ENCODE measurements at places on chromosomes 4 and X.

DNA sequence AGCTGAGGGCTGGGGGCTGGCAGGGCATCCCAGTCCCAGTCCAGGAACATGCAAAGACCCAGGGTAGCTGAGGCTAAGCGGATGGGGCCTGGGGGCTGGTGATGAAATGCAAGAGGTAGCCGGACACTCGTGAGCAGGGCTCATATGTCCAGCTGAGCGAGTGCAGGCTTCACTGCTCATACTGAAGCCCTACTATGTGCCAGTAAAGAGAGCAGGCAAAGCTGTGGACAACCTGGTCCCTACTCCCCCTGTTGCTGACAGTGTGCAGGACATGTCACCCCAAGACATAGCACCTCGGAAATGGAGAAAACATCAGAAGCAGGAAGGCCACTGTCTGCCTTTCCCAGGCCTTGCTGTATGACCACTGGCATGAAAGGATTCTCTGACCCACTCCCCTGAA, 122.4 kb upstream of the STX18 start:
- no peak for DNase-seq

DNA sequence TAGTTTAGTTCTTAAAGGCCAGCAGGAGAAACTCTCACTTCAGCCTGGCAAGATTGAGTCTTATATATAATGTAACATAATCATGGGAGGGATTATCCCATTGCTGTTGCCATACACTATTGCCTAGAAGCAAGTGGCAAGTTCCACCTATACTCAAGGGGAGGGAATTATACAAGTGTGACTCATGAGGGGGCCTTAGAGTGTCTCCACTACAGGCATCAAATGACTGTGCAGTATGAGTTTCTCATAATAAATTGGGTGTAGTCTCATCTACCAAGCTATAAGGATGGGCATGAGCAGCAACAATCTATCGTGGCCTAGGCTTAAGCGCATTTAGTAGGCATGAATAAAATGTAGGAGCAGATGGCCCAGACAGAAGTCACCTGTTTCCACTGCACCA, 89.1 kb upstream of the C1GALT1C1 start:
- no peak for DNase-seq

DNA sequence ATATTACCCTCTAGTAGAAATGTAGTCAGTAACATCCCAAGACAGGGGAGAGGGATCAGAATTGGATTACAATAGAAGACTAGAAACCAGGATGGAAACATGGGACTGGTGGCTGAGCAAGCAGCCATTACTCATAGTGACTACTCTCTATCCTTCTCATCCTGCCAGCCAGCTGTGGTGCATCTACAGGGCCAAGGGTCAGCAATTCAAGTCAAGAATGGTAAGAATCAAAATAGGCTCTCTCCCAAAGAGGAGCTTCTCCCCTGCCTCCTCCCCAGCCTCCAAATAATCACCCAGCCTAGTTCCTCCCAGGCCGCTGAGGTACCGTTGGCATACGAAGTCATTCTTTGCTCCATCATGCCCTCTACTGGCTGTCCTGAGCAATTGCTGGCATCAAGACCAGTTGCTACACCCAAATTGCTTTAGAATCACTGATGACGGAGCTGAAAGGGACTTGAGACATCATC, 19.4 kb downstream of the AWAT2 start:
- DNase-seq, result no peak

DNA sequence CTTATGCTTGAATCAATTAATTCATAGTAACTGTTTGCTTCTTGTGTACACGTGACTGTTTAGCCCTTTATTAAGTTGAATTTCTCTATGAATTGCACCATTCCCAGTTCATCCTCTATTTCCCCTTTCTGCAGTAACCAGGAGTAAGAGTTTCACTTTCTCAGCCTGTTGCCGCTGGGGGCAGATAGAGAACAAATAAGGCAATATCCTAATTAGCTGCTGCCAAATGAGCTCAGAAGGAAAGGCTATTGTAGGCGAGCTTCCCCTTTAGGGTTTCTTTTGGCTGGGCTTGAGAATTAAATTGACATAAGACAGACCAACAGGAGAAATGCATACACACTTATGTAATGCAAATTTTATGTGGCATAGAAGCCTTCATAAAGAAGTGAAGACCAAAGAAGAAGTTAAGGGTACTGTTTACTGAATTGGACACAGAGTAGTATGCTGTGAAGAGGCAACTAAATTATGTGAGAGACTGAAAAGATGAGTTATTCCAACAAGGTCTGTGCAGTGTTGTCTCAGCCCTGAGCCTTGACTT, 1594.7 kb downstream of the TECRL start:
- no peak for DNase-seq

DNA sequence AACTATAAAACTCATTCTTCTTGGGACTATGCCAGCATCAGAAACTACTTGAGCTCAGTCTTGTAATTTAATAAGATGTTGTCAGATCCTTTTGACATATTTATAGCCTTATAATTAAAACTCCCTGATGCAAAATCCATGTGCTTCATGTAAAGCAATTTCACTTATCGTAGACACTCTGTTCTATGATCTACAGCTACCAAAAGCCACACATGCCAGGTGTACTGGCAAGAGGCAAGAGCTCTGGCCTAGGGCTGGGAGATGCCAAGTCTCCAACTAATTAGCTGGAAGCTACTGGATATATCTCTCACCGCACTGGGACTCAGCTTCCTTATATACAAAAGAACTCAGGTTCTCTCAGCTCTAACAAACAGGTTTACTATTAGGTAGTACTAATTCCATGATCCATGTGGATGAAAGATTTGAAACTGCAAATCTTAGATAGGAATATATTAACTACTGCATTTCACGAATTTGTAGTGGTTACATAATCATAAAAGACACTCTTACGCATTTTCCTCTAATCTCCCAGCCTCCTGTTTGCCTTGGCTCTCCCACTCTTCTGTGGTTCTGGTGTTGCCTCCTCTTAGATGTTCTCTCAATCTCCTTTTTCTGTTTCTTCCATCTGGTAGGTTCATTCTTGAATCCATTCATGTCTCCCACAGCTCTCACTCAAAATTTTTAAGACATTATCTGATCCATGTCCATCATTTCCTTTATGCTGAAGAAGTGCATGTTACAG, 103.0 kb downstream of the HHIP start:
- no peak for DNase-seq

DNA sequence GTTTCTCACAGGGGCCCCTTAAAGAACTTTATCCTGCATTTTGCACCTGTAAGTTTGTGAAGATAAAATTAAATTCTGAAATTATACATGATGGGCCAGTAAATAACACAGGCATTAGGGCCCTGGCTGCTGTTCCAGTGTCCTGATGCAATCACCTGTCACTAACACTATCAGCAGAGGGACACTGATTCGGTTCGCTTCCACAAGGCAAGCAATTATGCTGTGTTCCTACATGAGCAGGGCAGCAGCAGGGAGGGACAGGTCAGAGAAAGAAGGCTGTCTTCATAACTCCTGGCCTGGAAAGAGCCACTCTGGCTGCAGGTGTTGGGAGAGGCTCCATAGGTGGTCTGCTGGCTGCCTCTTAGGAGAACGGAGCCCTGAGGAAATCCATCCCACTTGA, 487.3 kb downstream of the MID1IP1 start:
- no peak for DNase-seq

GRCh38 chrX:110414679-110415439, 56.2 kb downstream of the RTL9 start:
- DNase-seq, result no peak

DNA sequence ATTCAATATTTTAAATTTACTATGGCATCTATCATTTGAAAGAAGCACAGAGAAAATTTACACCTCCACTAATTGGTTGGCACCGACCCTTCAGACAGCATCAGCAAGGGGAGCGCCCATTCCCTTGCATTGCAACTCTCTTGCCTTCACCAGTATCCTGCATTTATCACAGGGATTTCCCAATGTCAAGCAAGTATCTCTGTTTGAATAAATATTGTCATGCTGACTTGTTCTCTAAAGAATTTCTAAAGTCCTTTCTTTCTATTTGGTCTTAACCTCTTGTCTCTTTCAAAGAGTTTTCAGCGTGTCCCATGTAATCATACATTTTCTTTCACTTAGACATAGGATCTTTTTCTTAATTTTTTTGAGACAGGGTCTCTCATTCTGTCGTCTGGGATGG, 10.4 kb downstream of the DCTD start:
- DNase-seq, result no peak

- DNase-seq, result no peak
Observed at GRCh38 chr4:36051634-36052033, 192.7 kb downstream of the ARAP2 start.

DNA sequence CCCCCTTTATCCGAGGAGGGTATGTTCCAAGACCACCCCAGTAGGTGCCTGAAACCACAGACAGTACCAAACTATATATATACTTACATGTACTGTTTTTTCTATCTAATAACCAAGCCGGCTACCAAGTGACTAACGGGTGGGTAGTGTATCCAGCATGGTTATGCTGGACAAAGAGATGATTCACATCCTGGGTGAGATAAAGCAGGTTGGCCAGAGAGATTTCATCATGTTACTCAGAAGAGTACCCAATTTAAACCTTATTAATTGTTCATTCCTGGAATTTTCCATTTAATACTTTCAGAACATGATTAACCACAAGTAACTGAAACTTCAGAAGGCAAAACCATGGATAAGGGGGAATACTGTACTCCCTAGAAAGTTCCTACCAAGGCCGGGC, 46.5 kb downstream of the RFC1 start:
- no peak for DNase-seq

DNA sequence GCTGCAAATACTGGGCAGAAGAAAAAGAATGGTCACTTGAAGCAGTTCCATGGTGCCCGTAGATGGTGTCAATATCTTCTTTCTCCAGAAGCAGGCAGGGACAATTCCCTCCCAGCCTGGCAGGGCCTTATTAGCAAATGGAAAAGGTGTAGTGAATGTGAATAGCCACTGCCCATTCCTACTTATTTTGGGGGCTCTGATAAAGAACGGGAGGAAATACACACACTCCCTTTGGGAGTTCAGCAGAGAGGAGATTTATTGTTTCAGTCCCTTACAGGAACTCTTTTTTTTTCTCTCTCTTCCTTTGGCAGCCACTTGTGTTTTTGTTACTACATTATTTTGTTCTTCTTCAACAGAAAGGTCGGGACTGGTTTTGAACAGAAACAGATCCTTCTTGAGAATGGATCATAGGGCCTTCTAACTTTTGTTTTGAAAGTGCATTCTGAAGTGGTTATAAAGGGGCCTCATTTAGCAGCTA, at the start of gene EMCN:
EMCN (minus strand) TSS at position 159 of the 478 bp plus-strand sequence; CDS start at position 51, 108 bp downstream.
- DNase-seq, result no peak

DNA sequence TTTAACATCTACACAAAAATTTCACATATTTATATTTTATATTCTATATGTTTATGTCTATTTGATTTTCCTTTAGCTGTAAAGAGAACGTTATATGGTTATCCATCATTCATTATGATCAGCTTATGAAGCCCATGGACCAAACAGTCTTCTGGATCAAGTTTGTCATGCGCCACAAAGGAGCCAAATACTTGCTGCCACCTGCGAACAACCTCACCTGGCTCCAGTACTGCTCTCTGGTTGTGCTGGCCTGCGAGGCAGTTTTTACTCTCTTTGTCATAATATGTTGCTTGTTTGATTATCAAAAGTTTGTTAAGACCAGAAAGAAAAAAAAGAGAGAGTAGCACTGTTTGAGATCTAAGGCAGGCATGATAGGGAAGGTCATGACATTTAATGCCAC, 38.2 kb downstream of the UGT2B7 start:
- no peak for DNase-seq

- DNase-seq, result no peak
Observed at GRCh38 chrX:28312965-28313364, 274.3 kb upstream of the IL1RAPL1 start.

- no peak for DNase-seq
Observed at GRCh38 chrX:123153846-123154335, 30.2 kb upstream of the GRIA3 start.

DNA sequence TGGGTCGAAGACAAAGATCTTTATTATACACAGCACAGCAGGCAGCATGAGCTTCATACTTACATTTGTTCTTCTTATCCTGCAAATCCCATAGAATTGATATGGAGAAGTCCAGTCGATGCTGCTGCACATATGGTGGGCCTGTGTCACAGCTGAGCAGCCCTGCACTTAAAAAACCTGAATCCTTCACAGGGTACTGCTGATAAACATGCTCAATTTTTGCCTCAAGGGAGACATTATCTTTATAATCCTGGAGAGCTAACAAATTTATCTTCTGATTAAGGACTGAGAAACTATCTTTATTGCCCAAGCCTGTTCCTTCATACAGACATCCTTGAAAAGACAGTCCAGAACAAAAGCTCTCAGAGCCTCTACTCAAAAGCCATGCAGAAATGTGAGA, 434.4 kb upstream of the FAM47C start:
- DNase-seq, result no peak

- no peak for DNase-seq
Observed at GRCh38 chrX:102832661-102833060, 104.4 kb upstream of the RAB40AL start.

DNA sequence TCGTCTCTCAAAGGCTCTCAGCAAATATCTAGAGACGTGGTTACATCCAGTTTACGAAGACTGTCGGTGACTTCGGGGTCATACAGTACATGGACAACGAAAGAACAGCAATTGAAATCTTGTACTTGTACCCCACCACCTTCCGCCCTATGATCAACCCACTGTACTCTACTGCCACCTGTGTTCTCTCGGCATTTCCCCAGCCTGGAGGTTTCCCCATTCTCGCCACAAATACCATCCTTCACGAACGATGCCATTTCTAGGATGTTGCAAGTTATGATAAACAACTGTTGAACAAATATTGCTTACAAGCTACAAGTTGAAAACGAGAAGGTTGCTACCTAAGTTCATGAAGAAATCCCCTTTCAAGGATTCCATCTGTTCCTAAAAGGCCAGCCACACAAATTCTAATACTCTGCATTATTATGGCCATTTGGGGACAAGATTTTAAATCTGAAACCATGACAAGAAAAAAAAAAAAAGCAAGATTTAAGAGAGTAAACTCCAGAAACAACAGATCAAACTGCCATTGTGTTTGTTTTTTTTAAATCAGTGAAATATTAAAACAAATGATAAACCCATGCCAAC, 1.6 kb downstream of the APBB2 start:
- DNase-seq, result no peak

- no peak for DNase-seq
Observed at GRCh38 chr4:8528713-8529112, 51.5 kb upstream of the GPR78 start.

DNA sequence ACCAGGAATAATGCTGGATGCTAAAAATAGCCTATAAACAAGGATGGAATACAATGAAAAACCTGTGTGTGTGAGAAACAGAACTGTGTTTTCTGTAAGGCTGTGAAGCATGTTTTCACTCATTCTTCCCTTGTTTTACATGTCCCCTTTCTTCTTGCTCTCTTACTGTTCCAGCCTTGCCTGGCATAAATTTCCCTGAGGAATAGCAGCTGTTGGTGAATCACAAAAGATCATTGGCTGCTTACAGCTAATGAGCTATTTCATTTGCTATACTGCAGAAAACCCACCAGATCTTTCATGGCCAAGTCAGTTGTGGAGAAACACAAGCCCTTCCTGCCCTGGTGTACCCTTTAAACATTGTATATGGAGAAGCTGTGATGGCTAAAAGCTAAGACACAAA, 91.1 kb downstream of the LDB2 start:
- DNase-seq, result no peak
